Stimulated activated CD8-positive, alpha-beta memory T cell treated with anti-CD3 and anti-CD28 coated beads, Interleukin-15, amount 100 ng/mL, for 4 hours (primary cell): ENCODE measurements at places on chromosomes 16 and 17.

GRCh38 chr17:9037736-9038135 is 16.4 kb downstream of the NTN1 start:
- DNase-seq = no peak

- DNase-seq = no peak
Observed at GRCh38 chr17:43734376-43734775, 24.2 kb downstream of the SOST start.

DNA sequence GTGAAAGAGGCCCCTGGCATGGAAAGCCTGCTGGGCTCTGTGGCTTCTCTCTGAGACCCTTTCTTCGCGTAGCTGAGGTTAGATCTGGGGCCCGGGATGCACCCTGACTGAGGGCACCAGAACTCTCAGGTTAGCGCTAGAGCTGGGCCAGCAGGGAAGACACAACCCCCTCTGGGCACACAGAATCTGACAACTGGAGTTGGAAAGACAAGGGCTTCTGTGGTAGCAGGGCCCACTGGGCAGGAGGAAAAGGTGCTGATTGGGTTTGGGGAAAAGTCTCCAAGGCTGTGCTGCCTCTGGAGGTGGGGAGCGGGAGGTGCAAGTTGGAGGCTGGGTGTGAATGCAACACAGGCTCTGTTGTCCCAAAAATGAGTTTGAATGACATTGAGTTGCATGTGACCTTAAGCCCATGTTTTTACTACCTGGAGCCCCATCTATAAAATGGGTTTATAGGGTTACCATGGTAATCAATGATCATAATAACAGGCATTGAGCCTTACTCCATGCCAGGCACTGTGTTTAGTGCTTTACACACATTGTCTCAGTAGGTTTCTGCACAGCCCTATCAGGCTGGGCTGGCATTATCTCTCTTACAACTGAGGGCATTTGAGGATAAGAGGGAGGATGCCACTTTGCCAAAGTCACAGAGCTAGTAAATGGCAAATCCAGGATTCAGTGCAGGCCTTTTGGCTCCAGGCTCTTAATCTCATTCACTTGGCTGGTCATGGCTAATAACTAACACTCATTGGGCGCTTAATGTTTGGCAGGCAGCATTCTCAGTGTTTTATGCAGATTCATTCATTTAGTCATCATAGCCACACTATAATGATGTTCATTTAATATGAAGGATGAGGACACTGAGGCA is 9.5 kb upstream of the IGFBP4 start:
- DNase-seq = no peak

- DNase-seq = no peak
Observed at GRCh38 chr17:7977805-7978204, 24.6 kb upstream of the GUCY2D start.

DNA sequence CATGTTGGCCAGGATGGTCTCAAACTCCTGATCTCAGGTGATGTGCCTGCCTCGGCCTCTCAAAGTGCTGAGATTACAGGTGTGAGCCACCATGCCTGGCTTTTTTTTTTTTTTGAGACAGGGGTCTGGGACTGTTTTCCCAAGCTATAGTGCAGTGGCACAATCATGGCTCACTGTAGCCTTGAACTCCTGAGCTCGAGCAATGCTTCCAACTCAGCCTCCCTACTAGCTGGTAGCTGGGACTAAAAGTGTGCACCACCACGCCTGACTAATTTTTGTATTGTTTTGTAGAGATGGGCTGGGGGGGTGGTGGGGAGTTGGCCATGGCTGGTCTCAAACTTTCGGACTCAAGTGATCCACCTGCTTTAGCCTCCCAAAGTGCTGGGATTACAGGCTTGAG is 36.1 kb upstream of the USP7 start:
- no peak for DNase-seq

DNA sequence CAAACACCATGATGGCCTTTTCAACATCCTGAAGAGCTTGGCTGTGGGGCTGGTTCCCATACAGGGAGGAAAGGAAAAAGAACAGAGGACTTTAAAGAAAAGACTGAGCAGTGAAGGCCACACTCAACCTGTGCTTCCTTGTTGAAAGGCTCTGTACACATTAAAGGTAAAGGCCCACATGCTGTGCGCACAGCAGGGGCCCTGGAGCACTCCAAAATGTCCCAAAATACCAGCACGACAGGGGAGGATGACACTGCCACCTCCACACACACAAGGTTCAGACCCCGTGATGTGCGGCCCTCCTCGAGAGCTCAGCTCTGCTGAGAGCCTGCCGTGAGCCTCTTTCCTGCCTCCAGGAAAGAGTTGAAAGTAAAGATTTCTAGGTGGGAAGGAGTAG is 36.5 kb downstream of the FANCA start:
- DNase-seq = no peak

DNA sequence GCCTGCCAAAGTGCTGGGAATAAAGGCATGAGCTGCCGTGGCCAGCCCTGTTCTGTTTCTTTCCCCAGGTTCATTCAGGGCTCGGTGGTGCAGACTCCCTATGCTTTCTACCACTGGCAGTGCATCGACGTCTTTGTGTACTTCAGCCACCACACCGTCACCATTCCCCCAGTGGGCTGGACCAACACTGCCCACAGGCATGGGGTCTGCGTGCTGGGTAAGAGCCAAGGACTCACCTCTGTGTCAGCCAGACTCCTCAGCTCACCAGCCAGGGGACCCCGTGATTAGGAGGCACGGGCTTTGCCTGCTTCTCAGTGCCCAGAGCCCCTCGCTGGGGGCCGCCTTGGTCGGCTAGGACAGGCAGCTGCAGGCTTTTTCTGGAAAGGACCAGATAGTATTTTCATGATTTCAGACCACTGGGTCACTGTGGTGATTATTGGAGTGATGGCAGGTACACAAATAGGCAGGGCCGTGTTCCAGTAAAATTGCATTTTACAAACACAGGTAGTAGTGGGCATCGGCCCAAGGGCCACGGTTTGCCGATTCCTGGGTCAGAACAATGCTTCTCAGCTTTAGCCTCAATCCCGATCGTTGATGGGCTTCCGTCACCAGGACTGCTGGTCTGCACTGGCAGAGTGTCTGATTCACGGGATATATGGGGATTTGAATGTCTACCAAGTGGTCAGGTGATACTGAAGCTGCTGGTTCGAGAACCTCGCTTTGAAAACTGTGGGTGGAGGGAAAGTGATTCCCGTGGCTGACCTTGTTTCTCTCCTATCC is 5.0 kb downstream of the ENGASE start:
- DNase-seq = no peak

DNA sequence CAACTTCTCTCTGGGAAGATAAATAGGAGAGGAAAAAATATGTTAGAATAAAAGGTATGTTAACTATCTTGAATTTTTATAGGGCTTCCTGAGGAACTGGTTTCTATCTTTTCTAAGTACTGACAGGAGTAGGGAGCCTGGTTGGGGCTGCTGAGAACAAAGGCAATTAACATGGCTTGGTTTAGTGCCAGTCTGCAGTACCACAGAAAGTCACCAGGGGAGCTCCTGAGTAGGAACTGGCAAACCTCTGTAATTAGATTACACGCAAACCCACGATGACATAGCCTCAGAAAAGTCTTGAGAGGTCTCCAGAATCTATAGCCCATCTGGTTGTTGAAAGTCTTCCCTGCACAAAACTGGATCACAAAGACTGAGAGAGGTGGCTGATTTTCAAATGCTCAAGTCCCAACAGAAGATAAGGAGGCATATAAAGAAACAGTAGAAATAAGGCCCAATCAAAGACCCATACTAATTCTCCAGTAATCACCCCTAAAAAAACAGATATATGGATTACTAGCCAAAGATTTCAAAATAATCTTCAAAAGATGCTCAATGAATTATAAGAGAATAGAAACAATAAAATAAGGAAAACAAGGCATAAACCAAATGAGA is 11.7 kb upstream of the CNTNAP4 start:
- no peak for DNase-seq

DNA sequence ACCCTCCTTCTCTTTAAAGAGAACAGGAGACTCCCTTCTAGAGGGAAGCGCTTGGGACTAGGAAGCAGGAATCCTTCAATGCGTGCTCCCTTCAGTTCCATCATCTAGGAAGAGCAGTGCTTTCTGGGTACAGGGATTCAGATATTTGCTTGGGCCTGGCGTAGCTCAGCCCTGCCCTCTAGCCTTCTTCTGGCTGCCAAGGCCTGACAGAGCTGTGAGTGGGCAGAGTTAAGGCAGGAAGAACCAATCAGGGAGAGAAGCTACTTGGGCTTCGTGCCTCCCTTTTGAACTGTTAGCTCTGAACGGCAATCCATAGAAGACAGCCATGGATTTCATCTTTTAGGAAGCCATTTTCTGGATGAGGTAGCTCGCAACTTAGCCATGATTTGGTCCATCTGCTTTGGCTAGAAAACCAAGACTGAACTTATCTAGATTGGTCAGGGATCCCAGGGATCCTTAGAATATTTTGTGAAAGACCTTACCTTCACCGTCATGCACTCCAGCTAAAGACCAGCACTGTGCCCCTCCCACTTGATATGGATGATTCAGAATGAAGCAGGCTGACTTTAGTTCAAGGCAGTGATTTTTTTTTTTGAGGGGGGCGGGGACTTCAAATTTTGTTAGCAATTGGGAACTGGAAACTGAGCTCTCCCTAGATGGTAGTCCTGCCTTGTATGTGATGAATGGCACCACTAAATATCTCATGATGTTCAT is 2.5 kb upstream of the CORO6 start:
- DNase-seq = no peak

DNA sequence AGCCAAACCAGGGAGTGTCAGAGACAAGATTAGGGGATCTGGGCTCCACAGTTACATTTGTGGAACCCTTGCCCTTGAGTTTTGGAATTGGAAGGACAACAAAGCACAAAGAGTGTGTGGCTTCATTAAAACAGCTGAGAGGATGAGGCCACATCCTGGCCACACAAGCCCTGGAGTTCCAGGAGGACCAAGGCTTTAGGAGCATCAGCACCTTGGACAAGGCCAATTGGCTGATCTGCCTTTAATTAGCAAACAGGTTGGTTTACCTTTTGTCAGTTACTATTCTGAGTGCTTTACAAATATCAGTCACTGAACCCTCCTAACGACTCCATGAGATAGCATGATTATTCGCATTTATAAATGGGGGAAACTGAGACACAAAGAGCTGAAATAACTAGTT is 54.7 kb downstream of the SLC6A2 start:
- no peak for DNase-seq

GRCh38 chr16:89801800-89802199 is 14.6 kb downstream of the FANCA start:
- no peak for DNase-seq

DNA sequence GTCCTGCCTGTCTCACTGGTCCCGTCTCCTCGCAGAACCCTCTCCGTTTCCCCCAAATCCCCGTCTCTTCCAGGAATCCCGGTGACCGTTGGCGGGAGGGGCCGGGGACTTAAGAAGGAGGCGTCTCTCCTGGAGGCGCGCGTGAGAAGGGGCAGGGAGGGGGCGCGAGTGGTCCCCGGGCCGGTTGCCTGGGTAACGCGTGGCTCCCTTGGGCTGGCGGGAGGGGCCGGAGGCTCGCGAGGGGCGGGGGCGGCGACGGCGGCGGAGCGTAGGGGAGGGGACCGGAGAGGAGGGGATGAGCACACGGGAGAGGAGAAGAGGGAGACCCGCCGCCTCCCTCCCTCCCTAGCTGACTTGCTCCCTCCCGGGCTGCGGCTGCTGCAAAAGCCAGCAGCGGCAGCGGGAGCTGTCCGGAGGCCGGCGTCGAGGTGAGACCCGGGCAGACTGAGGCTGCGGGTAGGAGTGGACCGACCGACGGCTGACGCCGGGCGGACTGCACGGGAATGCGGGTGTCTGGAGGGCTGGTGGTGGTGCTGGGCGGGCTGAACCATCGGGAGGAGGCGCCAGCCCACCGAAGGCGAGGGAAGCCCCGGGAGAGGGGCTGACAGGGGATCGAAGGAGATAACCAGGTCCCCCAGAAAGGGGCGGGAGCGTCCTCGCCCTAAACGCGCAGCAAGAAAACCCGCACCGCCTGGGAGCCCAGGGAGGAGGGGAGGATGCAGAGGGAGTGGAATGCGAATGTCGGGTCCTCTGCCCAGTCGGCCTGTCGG is at the start of gene PRRT2:
PRRT2 (plus strand) TSS at position 298 of the 770 bp plus-strand sequence. CDS start 862 bp downstream, outside the sequence.
- no peak for DNase-seq

GRCh38 chr16:83116274-83116892 is 489.6 kb downstream of the CDH13 start:
- DNase-seq = no peak

DNA sequence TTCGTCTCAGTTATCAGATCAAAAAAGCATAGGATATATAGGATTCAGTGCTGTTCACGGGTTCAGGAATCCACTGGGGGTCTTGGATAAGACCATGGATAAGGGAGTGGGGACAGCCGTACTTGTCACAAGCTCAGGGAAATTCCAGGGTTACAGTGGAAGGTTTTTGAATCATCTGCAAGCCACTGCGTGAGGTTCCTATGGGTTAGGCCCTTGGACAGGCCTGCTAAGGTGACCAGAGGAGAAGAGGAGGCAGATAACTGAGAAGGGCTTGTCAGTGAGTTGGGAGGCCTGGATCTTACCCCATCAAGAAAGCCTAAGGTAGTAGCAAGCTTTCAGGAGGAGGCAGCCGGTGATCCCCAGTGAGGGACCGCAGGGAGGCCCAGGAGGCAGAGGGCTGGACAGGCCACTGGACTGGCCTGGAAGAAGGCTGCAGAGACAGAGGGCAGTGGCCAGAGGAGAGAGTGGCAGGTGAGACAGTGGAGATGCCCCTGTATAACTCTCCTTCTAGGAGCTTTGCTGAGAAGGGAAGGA is 27.3 kb downstream of the NGFR start:
- no peak for DNase-seq

GRCh38 chr17:2337544-2338314 is 428 bp downstream of the SGSM2 start:
- no peak for DNase-seq

DNA sequence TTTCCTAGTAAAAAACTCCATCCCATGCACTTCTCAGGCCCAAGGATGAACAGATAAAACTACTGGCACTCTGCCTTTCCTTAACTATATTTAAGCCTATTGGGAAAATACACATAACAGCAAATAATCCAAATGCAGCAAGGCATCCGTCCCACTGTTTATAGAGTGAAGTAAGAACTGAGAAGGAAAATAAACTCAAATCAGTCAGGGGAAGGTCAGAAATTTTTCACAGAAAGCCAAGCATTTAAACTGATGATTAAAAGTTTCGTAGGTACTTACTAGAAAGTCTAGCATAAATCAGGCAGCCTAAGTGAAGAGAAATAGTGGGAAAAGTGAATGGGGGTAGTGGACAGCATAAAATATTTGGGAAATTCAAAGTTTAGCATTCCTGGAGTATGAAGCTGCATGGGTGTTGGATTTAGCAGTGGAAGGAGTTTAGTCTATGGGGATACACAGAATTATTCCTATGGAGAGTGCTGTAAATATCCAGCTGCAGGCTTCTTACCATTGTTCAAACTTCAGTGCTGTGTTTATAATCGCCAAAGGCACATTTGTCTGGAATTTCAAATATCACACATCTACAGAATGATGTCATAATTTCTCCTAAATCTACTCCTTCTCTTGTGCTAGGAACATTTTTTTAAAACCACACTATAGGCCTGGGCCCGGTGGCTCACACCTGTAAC is 1131.0 kb upstream of the GOT2 start:
- no peak for DNase-seq

DNA sequence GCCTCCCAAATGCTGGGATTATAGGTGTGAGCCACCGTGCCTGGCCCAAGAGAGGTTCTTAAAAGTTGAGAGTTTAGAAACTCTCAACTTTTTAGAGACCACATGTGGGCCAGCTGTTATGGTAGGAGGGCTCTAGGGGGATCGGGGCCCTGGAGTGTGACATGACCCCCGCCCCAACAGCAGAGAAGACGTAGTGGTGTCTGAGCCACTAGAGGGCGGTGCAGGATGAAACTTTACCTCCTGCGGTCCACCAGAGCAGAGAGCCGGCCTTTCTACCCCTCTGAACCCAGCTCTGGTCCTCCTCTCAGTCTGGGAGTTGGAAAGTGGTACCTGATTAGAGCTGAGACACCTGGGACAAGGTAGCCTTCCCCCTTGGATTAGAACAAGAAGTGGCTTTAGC is 7.4 kb downstream of the CDK5RAP3 start:
- DNase-seq = no peak
